ENCODE measurements at places on chromosomes 3 and 15.
A peak's percentile ranks its signal among the peaks of the same experiment; 100 is the strongest.

GRCh38 chr3:67077656-67078055 is 79.5 kb downstream of the KBTBD8 start:
- DNase-seq: no peak

DNA sequence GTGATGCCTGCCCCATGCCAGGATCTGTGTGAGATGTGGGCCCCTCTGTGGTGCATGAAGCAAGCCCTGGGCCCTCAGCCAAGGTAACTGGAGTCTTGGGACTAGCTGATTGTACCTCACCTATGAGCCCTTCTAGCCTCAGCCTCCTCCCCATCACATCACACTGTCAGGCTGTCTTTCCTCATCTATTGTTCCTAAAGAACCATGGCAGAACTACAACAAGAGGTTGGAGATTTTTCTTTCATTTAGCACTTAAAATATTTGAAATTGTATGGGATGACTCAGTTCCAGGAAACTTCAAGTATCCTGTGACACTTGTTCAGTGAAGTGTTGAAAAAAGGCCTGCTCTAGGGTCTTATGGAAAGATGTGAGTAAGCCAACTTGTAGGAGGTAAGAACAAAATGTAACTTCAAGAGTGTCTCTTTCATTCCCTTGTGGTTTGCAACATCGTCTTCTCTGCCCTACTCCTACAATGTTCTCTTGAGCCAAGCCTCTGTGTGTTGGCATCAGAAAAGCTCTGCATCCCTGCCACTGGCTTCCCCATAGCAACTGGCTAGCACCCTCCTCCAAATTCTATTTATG is 58.7 kb upstream of the TIPARP start:
- DNase-seq: no peak

DNA sequence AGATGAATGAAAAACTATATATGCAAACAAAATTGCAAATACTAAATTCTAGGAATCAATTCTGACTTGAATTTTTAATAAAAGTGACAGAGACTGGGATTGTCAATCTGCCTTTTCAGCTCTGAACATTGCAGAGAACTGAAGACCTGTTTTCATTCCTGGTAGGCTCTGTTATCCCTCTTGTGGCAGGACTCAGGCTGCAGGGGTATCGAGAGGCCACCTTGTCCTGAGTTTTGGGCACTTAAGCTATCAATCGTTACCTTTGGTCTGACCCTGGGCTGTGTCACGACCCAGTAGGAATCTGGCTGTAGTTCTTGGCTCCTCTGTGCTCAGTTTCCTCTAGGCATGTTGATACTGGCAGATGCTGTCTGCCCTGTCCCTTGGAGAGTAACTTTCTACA is 238.0 kb downstream of the CACNA2D3 start:
- no peak for DNase-seq

GRCh38 chr3:126308394-126309125 is 48.6 kb downstream of the KLF15 start:
- no peak for DNase-seq

- DNase-seq: no peak
Measured at GRCh38 chr3:98763076-98763475, at the start of gene ST3GAL6. Gene ST3GAL6 (plus strand): TSS chr3:98763340. CDS start chr3:98768441, 5,101 bp downstream.

- no peak for DNase-seq
Measured at GRCh38 chr15:35437157-35437556, 108.8 kb downstream of the DPH6 start.

DNA sequence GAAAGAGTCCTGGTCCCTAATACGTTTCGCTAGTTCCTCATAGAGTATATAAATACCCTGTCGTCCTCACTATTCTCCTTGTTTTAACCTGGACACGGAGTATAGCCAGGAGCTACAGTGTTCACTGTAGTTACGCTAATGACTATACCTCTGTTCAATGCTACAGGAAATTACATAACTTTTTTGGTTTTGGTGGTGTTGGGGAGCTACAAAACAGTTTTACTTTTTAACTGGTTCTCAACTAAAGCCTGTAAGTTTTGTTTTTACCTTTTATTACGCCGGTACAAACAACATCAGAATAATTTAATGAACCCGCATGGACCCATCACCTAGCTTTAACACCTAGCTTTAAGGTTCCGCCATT is 1.5 kb downstream of the LMLN start:
- DNase-seq: no peak

GRCh38 chr3:163779396-163780344 is 1298.6 kb downstream of the SI start:
- DNase-seq: no peak

- DNase-seq: no peak
Measured at GRCh38 chr3:160098261-160098908, 109.8 kb downstream of the IL12A start.

GRCh38 chr3:142127941-142128658 is 21.2 kb downstream of the TFDP2 start:
- no peak for DNase-seq

DNA sequence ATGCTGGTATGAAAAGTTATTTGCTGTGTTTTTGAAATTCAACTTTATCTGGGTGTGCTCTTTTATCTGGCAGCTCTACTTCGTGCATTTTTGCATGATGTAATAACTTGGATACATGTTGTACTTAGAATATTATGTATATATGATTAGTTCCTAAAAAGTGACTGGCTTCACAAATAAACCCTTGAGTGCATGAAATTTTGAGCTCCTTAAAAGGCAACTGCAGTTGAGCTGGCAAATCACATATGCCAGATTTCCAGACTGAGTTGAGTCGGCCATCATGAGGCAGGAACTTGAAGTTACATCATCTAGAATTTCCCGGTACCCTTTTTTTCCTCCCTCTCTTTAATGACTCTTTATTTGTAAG is 162.5 kb downstream of the FNDC3B start:
- no peak for DNase-seq

GRCh38 chr3:187021748-187022402 is 91.5 kb downstream of the ST6GAL1 start:
- no peak for DNase-seq

DNA sequence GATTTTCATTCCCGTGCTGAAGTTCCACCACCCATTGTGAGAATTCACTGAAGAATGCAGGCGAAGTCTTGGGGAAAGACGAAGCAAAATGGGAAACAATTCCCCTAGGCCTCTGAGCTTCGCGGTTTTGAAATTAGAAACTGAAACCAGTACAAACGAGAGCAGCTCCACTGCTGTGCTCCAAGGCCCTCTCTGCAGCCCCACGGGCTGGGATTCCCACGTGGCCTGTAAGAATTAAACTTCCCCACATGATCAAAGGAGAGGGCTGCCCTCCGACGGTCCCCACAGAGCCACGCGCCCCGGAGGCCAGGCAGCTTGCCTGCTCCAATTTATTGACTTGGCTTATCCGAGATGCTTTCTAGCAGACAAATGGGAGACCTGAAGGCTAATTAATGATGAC is 144.0 kb downstream of the GREM1 start:
- DNase-seq: no peak

- DNase-seq: peak; percentile 59
Measured at GRCh38 chr15:85289677-85290365, 90.6 kb upstream of the AKAP13 start.

- no peak for DNase-seq
Measured at GRCh38 chr15:68681836-68682235, 103.0 kb downstream of the CORO2B start.

DNA sequence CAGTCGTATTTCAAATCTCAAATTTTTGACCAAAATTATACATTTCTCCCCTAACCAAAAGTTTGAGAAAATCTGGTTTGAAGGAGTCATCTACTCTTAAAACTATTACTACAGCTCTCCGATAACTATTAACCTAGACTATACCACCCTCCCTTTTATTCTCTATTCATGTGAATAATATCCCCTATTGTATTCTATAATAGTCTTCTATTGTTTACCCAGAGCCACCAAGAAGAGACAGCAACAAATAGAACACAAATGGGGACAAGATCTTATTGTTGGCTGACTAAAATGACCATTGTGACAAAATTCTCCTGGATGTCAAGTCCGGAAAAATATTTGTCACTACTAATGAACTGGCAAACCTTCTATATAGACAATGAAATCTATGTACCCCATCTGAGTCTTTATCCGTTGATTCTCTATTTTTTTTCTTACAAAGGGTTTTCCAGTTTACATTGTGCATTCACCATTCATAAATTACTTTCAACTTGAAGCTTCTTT is 618.0 kb downstream of the CADM2 start:
- DNase-seq: no peak

DNA sequence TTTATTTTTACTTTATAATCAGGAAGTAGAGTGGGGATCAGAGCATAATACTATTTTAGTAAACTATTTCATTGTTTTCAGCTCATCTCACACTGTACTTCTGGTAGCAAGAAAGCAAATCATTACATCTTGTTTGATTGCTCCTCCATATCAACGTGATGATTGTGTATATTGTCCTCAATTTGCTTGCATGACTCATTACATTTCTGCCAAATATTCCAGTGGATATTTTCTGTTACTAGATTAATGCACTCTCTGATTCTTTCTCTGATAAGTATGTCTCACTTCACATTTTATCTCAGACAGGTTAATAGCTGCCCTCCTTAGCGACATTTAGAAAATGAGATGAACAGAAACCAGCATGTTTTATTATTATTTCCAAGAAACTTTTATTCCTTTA is 1145.3 kb downstream of the OTOL1 start:
- DNase-seq: no peak

GRCh38 chr3:24296441-24297205 is 198.0 kb downstream of the THRB start:
- DNase-seq: no peak

- DNase-seq: no peak
Measured at GRCh38 chr3:145981056-145981455, 179.9 kb downstream of the PLOD2 start.

- no peak for DNase-seq
Measured at GRCh38 chr3:127848131-127849129, 26.1 kb upstream of the MGLL start.

- DNase-seq: no peak
Measured at GRCh38 chr3:129233538-129233937, 15.9 kb upstream of the COPG1 start.

DNA sequence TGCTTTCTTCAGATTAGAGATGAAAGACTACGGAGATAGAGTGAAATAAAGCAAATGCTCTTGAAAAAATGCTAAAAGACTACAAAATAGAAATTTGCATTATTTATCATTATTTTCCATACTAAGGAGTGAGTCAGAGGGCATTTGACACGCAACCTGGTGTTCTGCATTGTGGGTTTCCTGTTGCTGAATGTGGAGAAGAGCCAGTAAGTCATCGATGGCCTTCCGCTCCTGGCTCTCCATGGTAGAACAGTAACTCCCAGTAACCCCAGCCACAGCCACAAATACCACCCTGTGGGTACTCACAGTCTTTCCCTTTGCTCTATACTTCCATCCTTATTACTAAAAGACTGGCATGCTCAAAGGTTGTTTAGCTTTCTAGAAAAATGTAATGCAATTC is 61.5 kb downstream of the CGGBP1 start:
- no peak for DNase-seq

DNA sequence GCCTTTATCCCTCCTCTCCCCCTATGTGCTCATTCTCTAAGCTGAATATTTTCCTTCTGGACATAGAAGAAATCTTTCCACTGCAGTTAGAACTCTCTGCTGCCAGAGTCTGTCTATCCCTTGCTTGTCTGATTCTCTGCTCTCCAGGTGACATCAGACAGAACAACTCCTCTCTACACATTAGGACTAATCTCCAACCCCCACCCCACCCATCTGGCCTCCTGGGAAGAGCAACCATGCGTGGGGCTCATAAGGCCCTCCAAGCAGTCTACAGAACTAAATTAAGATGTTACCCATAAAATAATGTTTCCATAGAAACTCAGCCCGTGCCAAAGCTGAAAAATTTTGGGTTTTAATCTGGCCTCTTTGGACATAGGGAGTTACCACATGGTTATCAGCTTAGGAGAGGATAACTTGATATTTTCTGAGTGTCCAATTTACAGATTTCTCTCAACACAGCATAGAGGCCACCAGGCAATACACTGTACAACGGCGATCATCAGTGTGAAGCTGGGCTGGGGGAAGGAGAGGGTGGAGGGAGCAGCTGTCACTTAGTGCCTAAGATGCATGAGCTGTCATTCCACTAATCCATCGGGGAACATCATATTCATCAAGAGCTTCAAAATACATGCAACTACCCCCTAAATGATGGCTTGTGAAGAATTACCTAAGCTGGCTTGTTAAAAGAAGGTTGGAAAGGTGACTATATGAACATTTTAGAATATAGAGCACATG is 199.4 kb downstream of the CLSTN2 start:
- DNase-seq: peak; percentile 68

GRCh38 chr3:39414421-39414907 is 7.9 kb downstream of the RPSA start:
- no peak for DNase-seq

- DNase-seq: no peak
Measured at GRCh38 chr3:181782306-181782954, 70.7 kb downstream of the SOX2 start.

DNA sequence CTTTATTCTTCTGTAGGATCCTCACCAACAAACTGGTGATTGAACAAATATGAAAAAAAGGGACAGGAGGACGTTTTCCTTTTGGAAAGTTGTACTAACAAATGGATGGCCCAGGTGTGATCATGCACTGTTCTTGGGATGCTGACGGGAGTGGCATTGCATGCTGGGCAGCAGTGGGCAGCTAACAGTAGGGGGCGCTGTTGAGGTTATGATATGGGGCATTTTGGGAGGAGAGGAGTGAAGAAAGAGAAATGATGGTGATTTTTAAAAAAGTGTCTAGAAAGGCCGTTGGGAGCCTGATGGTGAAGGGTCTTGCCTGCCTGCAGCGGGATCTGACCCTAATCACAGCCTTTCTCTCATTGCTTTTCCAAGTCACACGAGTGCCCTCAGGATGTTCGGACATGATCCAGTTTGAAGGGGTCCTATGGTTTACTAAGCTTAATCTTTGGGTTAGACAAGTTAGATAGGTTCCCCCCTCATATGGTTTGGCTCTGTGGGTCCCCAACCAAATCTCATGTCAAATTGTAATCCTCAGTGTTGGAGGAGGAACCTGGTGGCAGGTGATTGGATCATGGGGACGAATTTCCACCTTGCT is 46.2 kb upstream of the PRTG start:
- DNase-seq: no peak

DNA sequence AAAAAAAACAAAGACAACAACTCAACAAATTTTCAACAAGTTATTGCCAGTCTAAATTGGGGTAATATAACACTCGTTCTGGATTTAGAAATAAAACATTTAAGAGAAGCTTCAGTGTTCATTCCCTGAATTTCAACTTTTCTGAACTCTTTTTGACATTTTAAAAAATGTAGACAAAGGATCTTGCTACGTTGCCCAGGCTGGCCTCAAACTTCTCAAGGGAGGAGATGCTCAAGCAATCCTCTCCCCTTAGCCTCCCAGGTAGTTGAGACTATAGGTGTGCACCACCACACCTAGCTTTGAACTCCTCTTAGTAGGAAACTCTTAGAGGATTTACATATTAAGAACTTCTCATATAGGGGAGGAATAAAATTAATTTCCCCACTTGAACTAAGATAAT is 91.9 kb downstream of the AKAP13 start:
- DNase-seq: no peak

GRCh38 chr3:160395297-160395696 is 3.7 kb downstream of the IFT80 start:
- no peak for DNase-seq

- peak; percentile 41 for DNase-seq
Measured at GRCh38 chr3:194573680-194574437, 59.4 kb downstream of the TMEM44 start.

Data from NCI-H1694 (cell line).